ENCODE measurements at places on chromosomes 16 and 17.

DNA sequence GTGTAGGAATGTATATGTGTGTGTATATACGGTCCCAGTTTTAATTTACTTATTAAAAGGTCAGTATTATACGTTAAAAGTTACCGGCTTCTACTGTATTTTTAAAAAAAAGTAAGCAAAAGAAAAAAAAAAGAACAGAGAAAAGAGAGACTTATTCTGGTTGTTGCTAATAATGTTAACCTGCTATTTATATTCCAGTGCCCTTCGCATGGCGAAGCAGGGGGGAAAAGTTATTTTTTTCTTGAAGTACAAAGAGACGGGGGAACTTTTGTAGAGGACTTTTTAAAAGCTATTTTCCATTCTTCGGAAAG lies 1.6 kb downstream of the NOG start:
- no peak for DNase-seq

DNA sequence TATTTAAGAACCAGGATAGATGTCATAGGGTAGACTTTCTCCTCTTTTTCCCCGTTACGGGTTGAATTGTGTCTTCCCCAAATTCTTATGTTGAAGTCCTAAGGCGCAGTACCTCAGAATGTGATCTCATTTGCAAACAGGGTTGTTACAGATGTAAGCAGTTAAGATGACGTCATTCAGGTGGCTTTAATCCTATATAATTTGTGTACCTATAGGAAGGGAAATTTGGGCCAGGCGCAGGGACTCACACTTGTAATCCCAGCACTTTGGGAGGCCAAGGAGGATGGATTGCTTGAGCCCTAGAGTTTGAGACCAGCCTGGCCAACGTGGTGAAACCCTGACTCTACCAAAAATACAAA lies 99.5 kb upstream of the DHX40 start:
- no peak for DNase-seq

GRCh38 chr17:17494870-17495535 lies 1.2 kb downstream of the RASD1 start:
- DNase-seq = peak; percentile 64

DNA sequence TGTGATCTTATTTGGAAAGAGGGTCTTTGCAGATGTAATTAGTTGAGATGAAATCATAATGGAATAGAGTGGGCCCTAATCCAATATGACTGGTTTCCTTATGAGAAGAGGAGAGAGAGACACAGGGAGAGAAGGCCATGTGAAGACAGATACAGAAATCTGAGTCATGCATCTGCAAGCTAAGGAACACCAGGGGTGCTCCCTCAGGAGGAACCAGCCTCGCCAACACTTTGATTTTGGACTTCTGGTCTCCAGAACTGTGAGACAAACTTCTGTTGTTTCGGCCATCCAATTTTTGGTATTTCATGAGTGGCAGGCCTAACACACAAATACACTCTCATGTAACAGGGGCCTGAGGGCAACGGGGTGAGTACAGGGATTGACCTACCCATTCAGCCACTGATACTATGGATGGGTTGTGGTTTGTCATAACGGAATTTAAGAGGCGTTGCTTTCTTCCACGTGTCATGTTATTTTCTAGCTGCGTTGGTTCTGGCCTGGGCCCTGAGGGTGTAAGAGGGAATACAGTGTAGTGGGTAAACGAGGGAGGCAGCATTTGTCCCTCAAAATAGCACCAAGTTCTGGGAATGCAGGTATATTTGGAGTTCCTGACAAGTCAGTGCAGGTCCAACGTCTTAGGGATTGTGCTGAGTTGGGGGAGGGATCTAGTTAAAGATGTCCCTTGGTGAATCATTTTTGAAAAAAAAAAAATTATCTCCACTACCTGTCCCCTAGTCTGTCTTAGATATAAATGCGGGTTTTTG lies 17.7 kb downstream of the PLCG2 start:
- no peak for DNase-seq

- no peak for DNase-seq
Observed at GRCh38 chr17:75209061-75209460, 3.6 kb downstream of the NUP85 start.

DNA sequence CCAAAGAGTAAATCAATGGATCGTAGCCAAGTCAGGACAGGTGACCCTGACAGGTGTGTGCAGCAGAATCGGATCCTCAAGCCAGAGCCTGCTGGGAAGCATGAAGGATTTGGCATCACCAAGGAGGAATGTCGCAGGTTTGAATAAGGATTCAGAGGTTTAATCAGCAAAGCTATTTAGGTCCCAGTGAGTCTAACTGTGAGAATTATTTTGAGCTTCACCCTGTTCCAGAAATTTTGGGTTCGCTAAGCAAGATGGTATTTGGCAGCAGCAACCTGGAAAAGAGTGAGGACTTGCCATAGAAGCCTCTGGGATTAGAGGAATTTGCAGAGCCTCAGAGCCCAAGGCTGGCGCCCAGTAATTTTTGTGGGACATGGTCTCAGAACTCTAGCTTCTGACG lies 173.0 kb downstream of the CCDC182 start:
- no peak for DNase-seq

DNA sequence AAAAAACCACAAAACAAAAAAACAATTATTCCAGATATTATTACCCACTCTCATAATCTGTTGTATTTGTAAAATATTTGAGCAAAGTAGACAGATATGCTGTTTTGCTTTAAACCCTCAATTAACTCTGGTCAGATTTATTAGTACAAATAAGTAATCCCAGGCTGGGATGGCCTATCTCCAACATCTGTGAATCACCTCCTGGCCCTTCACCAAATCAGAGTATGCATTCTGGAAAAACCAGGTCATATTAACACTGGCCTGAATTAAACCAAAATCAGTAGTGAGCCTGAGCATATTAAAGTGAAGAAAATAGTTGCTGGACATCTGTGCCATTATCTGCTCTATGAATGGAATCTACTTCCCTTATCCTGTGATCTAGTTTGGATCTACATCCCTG lies 41.0 kb downstream of the STAT3 start:
- no peak for DNase-seq

DNA sequence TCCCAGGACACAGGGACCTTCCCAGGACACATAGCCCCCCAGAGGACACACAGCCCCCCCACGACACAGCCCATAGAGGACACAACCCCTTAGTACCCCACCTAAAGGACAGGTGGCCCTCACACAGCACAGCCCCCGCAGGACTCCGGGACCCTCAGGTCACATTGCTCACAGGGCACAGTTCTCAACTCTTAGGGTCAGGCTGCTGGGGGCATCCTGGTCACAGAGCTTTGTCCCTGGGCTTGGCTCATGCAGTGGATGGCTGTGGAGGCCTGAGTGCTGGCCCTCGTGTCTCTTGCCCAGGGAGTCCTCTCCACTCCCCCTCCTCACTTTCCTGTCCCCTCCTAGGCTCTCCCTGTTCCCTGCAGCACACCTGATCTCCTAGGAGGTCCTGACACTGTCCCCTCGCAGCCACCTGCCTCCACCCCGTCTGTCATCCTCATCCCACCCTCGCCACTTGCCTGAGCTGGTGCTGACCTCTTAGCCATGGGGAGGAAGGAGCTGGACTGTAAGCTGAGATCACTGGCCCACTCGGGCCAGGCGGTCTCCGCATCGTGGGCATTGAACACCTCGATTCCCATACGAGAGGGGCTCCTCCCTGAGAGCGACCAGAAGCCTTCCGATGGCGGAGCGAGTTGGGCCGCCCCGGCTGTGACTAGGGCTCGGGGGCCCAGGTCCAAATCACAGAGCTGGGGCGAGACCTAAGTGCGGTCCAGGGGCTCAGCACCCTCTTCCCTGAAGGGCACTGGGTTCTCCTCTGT lies 1.4 kb upstream of the WDR45B start:
- no peak for DNase-seq
